Calu3 (cell line): ENCODE measurements at places on chromosomes 12 and 14. TPM values are rescaled to one million over a fixed set of nuclear protein-coding genes. Genes with fewer than 3 reads are reported as not detected.

The KLHDC1 gene
- 0.49 and 0.99 TPM in 2 replicates for total RNA-seq

The PMEL gene
- 1.6 and 2.1 TPM in 2 replicates for total RNA-seq

The THAP2 gene
- total RNA-seq: 8.3 and 9.6 TPM in 2 replicates

The C12orf54 gene
- total RNA-seq: not detected in 2 replicates

The OASL gene
- 73.7 and 231 TPM in 2 replicates for total RNA-seq

DNA sequence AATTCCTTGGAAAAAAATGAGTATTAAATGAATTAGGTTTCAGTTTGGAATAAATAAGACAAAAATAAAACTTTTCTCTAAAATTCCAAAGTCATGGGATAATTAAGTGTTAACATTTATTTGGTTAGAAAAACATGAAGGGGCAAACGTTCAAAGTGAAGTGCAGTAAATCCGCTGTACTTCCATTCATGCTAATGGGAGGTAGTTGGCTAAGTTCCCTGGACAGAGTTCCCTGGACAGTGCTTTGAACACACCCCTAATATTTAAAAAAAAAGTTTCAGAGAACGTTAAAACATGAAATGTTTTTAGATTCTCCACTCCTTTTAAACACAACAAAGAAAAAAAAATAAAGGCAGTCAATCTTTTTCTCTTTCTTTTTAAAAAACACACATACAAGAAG, 16.3 kb downstream of the ALX1 start:
- no peak for DNase-seq

DNA sequence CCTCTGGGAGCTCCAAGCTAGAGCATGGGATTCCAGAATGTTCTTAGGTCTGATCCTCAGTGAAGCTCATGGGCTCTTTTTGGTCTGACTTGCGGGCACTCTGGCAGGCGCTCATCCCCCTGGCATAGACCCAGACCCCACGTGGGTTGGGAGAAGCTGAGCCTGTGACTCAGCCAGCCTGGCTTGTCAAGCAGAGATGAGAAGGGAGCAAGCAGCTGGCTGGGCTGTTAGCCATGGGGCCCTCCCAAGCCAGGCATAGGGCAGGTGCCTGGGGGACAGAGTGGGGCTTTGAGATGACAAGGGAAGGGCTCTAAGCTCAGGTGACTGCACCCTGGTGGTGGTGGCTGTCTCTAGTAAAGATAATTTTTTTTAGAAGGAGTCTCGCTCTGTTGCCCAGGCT, 80.3 kb upstream of the NOS1 start:
- DNase-seq: peak; percentile 13

- DNase-seq: no peak
Observed at GRCh38 chr14:20198991-20199390, 8.3 kb downstream of the OR11G2 start.

DNA sequence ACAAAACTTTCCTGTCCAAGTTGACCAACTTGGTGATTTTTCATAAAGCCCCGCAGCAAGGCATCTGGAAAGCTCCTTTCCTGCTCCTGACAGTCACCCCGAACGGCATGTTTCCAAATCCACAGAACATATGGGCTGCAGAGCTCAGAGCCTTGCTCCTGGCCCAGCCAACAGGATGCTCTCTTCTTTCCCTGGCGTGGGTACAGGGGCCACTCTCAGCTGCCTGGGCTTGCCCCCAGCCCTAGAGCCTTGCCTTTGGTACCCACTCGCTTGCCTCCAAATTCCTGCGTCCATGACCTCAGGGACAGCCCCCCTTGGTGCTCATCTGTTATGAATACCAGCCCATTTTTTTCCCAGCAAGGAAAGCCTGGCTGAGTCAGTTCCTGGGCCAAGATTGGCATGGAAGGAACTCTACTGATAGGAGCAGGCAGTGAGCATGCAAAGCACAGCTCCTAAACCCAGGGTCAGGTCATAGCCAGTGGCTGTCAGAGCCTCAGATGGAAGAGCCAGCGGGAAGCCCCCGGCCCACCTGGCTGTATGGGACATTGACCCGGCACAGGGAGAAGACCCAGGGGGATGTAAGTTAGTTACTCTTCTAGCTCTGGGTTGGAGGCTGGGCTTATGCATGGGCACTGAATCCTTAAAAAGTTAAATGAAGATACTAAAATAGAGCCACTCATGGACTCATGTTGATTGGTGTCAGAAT, 105.3 kb upstream of the RTL1 start:
- no peak for DNase-seq

DNA sequence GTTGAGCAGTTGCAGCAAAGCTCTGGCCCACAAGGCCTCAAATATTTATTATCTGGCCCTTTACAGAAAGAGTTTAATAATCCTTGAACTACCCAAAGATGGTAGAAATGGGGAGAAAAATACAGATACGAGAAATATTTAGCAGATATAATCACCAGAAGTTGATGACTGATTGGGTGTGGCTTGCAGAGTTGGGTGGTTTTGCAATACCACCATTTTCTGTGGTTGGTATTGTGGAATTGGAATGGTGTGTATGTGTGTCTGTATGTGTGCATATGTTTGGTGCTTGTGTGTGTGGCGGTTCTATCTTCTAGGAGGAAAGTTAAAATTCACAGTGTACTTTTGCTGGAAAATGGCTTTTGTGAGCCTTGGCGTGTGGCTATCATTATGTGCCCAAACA, 85.4 kb upstream of the MANSC4 start:
- DNase-seq: no peak

DNA sequence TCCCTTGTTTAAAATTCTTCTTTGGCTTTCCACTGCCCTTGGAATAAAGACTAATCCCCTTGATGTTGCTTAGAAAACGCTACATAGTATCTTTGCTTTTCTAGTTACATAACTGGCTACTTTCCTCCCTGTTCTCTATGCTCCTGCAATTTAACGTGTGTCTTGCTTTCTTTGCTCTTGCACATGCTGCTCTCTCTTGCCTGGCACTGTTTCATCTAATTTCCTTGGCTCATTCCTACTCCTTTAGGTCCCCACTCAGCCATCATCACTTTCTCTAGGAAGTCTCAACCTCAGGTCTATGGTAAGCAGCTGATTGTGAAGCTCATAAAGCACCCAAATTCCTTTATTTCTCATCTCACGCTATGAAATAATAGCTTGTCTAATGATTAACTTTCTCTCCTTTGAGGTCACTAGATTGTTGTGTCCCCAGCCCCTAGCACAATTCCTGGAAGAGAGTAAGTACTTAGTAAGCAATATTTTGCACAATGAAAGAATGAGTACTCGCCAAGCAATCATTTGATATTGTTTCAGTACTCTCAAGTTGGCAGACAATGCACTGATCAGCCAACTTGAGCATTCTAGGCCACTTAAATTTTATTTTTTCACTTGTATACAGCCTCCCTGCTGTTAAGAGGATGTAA, 3.3 kb downstream of the ALDH6A1 start:
- DNase-seq: no peak

- DNase-seq: no peak
Observed at GRCh38 chr14:51513281-51513680, 138.4 kb upstream of the FRMD6 start.

GRCh38 chr14:36997843-36998242, 174.6 kb downstream of the SLC25A21 start:
- DNase-seq: no peak

DNA sequence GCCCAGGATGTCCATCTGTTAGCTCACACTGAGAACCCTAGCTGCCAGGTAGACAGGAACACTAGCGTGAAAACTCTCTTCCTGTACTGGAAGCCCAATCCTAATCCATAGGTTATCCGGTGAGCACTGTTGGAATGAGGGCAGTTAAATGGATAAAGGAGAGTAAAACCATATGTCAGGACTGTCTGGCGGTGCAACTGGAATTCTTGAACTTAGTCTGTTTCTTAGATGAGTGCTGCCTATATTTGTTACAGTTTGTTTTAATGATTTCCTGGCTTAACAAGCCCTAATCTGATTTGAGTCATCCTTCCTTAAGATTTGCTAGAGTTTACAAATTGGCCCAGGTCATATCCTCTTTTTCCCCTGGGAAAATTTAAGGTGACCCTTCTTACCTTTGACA, 104.7 kb downstream of the ANO4 start:
- DNase-seq: no peak
